ENCODE measurements at places on chromosomes 11 and 22.

DNA sequence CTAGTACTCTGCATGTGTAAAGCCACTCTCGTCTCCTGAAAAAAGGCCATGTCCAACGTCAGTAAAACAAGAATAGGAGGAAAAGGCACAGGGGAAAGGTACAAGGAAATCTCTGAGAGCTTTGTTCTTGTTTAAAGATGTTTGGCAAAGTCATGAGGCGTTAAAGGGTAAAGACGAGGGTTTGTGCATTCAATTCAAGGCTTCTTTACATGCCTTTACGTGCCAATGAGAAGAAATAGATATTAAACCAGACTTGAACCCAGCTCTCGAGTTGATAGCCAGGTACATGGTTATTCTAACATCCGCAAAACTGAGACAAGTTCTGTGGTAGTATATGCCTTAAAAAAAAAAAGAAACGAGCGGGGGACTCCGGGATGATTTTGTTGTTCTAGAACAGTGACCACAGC, 704 bp upstream of the CFL1 start:
- no peak for DNase-seq

DNA sequence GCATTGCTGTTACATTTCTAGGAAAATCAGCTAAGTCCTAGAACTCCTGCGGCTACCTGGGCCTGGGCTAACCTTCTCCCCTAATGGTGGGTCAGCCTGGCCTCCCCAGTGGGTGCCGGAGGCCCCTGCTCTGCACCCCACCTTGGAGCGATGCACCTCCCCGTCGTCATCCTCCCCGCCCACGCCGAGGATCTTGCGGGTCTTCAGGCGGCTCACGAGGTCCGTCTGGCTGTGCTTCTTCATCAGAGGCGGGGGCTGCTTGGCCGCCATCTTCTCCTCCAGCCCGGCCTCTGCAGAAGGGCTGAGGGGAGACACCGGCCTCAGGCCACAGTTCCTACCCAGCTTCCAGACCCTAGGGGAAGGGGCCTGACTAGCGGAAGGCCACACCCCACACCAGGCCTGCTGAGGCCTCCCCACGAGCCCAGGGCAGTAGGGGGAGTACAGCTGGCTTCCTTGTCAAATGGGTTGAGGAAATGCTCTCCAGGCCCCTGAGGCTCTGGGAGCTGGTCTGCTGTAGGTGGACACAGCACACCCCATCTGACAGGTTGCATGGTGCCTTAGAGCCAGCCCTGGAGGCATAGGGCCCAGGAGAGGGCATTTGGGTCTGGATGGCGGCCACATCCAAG, 12.5 kb downstream of the TP53I11 start:
- DNase-seq = no peak

DNA sequence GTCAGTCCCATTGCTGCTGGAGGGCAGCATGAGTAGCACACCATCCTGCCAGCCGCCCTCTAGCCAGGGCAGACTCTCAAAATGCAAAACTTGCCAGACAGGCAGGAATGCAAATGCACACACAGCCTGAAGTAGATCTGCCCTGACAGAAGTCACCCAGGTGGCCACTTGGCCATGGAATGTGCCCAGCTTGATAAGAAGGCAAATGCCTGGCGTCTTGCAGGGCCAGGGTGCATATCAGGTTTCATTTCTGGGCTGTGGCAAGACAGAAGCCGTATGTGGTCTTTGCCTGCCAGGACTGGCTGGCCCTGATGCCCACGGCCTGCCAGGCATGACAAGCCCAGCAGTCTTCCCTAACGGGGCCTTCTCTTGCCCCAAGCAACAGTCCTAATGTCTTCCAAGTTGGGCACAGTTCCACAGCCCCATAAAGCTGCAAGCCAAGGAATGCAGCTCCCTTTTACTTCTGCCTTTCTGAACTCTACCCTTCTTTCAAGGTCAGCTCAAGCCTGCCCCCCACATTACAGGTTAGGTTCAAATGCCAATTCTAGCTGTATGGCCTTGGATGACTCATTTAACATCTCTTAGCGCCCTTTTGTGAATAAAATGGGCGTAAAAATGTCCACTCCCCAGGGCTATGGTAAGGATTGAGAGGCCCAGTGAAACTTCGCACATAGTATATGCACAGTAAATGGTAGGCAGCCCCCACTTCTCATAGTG, 29.7 kb downstream of the POU2AF3 start:
- no peak for DNase-seq

DNA sequence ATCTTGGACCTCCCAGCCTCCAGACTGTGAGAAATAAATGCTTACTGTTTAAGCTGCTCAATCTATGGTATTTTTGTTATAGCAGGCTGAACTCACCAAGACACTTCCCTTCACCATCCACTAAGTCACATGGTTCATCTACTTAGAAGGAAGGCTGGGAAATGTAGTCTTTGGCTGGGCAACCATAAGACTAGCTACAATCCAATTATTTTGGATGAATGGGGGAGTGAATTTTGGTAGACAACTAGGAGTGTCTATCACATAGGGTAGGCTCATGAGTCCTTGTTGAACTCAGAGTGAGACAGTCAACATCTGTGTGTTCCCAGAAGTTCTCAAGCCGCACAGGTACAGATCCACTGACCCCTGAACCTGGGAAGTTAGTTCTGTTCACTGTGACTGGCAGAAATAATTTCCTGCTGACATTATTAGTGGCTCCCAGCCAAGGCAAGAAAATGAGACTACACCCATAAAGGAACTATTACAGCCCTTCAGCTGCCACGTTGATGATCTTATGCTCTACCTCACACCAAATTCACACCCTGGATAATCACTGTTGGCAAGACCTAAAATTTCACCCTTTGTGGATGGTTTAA, 3.1 kb upstream of the SLC35C1 start:
- DNase-seq = no peak

Data from stimulated activated CD4-positive, alpha-beta T cell treated with anti-CD3 and anti-CD28 coated beads, Interleukin-12 subunit alpha, Interleukin-12 subunit beta, amount 100 ng/mL, for 4 hours (primary cell).